ENCODE measurements at places on chromosomes 5 and 9. TPM values are rescaled to one million over a fixed set of nuclear protein-coding genes. Genes with fewer than 3 reads are reported as not detected.

Gene ADCY2
- total RNA-seq = not detected

Gene PCDHGB3
- total RNA-seq = 1.9 TPM

Gene TMEM174
- not detected for total RNA-seq

Gene TLR4
- 58.5 TPM for total RNA-seq

Gene NEURL1B
- 5.1 TPM for total RNA-seq

Gene SLC1A1
- total RNA-seq = 117 TPM

Gene PPP3R2
- total RNA-seq = not detected

Gene CCDC112
- total RNA-seq = 6.1 TPM

Gene NIPAL4
- 0.85 TPM for total RNA-seq

Gene MCC
- 63.3 TPM for total RNA-seq

Gene FAM151B
- total RNA-seq = 3.8 TPM

Gene FSTL4
- not detected for total RNA-seq
